ENCODE measurements at places on chromosomes 3 and 15. TPM values are rescaled to one million over a fixed set of nuclear protein-coding genes. Genes with fewer than 3 reads are reported as not detected.

CHRM5 gene
- polyA plus RNA-seq, result 0.08 TPM

SLC9C1 gene
- 0.48 TPM for polyA plus RNA-seq

MUC4 gene
- not detected for polyA plus RNA-seq

SLC12A1 gene
- polyA plus RNA-seq, result 1.9 TPM

SEMA3B gene
- polyA plus RNA-seq, result 92.7 TPM

IL12A gene
- polyA plus RNA-seq, result 0.74 TPM

NISCH gene
- 60.4 TPM for polyA plus RNA-seq

LMAN1L gene
- polyA plus RNA-seq, result not detected

FBXW12 gene
- polyA plus RNA-seq, result 0.29 TPM

PYDC2 gene
- not detected for polyA plus RNA-seq

RCCD1 gene
- polyA plus RNA-seq, result 12.7 TPM

GCSAM gene
- polyA plus RNA-seq, result not detected

NOX5 gene
- polyA plus RNA-seq, result 0.39 TPM

C3orf20 gene
- polyA plus RNA-seq, result 0.19 TPM

OR5K4 gene
- polyA plus RNA-seq, result not detected

SMCO1 gene
- polyA plus RNA-seq, result 1.7 TPM

All from muscle of arm (tissue), 14 donors.